ENCODE measurements at places on chromosomes 1 and 21. TPM values are rescaled to one million over a fixed set of nuclear protein-coding genes. Genes with fewer than 3 reads are reported as not detected.
A peak's percentile ranks its signal among the peaks of the same experiment; 100 is the strongest.

GRCh38 chr1:109201123-109201703 is 12.5 kb upstream of the SARS1 start:
- peak overlapping the region; percentile 26 for H3K27ac ChIP-seq
- H3K27me3 ChIP-seq, result peaks cover 2% of the 10 kb centered on the region
- H3K36me3 ChIP-seq, result peaks cover 13% of the 10 kb centered on the region
- DNase-seq, result no peak
- H3K4me3 ChIP-seq, result no peak overlapping the region

GRCh38 chr1:229127301-229127700 is 143.6 kb upstream of the RAB4A start:
- H3K4me1 ChIP-seq, result peaks cover 35% of the 10 kb centered on the region
- peak; percentile 20 for DNase-seq
- peaks cover 54% of the 10 kb centered on the region for H3K27me3 ChIP-seq
- no peak overlapping the region for H3K27ac ChIP-seq
- H3K36me3 ChIP-seq, result no peaks in the 10 kb centered on the region
- no peak overlapping the region for H3K4me3 ChIP-seq

DNA sequence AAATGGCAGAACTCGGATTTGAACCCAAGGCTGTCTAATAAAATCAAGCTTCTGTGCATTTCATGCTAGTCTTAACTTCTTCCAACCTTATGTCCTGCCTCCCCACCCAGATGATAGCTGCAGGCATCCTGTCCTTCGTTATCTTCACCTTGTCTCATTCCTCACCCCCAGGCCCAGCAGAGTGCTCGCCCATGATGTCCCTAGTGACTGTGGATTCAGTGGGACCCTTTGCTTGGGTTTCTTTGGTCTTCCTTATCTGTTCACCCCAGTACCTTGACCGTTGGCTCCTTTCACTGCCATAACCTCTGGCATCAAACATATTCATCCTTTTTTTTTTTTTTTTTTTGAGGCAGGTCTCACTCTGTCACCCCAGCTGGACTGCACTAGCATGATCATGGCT is 5.6 kb upstream of the BSDC1 start:
- no peaks in the 10 kb centered on the region for H3K36me3 ChIP-seq
- DNase-seq, result no peak
- H3K4me3 ChIP-seq, result no peak overlapping the region
- peaks cover 5% of the 10 kb centered on the region for H3K4me1 ChIP-seq

Gene MATN1
- 0.70 TPM for total RNA-seq

Gene TSPEAR
- total RNA-seq, result not detected

GRCh38 chr1:32266921-32267591 is 16.0 kb downstream of the LCK start:
- H3K27me3 ChIP-seq, result no peaks in the 10 kb centered on the region
- H3K27ac ChIP-seq, result peak overlapping the region; percentile 99
- H3K4me3 ChIP-seq, result peak overlapping the region; percentile 81

Gene PPP1R15B
- 75.8 TPM for total RNA-seq

GRCh38 chr1:207430602-207431001 is 23.5 kb upstream of the CR2 start:
- H3K27ac ChIP-seq, result no peak overlapping the region
- DNase-seq, result no peak
- no peaks in the 10 kb centered on the region for H3K36me3 ChIP-seq
- H3K4me3 ChIP-seq, result no peak overlapping the region

GRCh38 chr21:37072274-37072987 is 440 bp downstream of the PIGP start:
- H3K27me3 ChIP-seq, result peaks cover 2% of the 10 kb centered on the region
- peak; percentile 63 for DNase-seq
- H3K4me3 ChIP-seq, result peak overlapping the region; percentile 83
- peaks cover 48% of the 10 kb centered on the region for H3K4me1 ChIP-seq
- peaks cover 20% of the 10 kb centered on the region for H3K36me3 ChIP-seq
- peak overlapping the region; percentile 89 for H3K27ac ChIP-seq

Gene TCHHL1
- total RNA-seq, result not detected

Gene TP73
- total RNA-seq, result 1.4 TPM

Gene DCST1
- not detected for total RNA-seq

GRCh38 chr1:115475252-115475651 is 137.2 kb upstream of the NGF start:
- H3K4me3 ChIP-seq, result no peak overlapping the region
- no peaks in the 10 kb centered on the region for H3K4me1 ChIP-seq
- no peak overlapping the region for H3K27ac ChIP-seq

DNA sequence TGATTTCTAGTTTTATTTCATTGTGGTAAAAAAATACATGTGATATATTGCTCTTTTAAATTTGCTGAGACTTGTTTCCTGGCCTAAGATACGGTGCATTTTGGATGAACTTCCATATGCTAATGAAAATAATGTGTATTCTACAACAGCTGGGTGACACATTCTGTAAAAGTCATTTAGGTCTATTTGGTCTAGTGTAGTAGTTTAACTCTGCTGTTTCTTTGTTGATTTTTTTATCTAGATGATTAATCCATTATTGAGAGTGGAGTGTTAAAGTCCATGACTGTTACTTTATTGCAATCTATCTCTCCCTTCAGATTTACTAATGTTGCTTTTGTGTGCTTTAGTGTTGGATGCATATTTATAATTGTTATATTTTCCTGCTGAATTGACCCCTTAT is 161.4 kb downstream of the VAV3 start:
- no peak overlapping the region for H3K27ac ChIP-seq
- H3K27me3 ChIP-seq, result peaks cover 4% of the 10 kb centered on the region
- DNase-seq, result no peak
- peaks cover 33% of the 10 kb centered on the region for H3K4me1 ChIP-seq
- no peak overlapping the region for H3K4me3 ChIP-seq

DNA sequence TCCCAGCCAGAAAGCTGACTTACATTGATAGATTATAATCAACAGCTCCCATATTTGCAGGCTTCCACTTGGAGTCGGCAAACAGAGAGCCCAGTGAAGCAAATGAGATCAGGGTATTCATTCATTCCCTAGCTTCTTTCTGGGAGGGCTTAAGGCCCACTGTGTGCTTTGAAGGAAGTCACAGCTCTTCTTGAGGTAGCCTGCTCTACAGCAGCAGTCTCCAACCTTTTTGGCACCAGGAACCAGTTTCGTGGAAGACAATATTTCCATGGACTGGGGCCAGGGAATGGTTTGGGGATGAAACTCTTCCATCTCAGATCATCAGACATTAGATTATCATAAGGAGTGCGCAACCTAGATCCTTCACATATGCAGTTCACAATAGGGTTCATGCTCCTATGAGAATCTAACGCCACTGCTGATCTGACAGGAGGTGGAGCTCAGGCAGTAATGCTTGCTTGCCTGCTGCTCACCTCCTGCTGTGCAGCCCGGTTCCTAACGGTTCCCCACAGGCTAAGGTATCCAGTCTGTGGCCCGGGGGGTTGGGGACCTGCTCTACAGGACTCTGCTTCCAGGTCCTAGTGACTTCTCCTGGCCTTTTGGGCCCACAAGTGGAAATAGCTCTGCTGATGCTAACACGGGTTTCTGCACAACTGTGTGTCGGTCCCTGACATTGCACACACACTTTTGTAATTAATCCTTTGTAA is 13.7 kb upstream of the ADAM30 start:
- H3K27me3 ChIP-seq, result peaks cover 7% of the 10 kb centered on the region
- H3K4me3 ChIP-seq, result no peak overlapping the region
- no peak for DNase-seq
- H3K4me1 ChIP-seq, result no peaks in the 10 kb centered on the region

DNA sequence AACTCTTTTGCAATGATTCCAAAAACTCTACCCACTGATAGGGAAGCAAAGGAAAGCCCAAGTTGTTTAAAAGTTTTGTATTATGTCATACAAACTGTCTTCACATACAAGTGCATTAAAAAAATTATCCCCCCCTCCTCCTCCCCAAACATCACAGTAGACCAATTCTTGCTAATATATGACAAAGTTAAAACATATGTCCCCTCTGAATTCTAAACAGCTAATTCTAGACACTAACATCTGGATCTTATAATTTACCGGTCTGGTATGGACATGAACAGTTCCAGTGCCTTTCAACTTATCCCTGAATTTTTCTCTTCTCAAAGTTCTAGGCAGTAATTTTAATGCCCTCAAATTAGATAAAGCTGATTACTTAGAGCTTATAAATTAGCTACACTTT is 13.4 kb downstream of the RIT1 start:
- DNase-seq, result no peak
- no peak overlapping the region for H3K27ac ChIP-seq
- peaks cover 22% of the 10 kb centered on the region for H3K4me1 ChIP-seq
- no peak overlapping the region for H3K4me3 ChIP-seq

DNA sequence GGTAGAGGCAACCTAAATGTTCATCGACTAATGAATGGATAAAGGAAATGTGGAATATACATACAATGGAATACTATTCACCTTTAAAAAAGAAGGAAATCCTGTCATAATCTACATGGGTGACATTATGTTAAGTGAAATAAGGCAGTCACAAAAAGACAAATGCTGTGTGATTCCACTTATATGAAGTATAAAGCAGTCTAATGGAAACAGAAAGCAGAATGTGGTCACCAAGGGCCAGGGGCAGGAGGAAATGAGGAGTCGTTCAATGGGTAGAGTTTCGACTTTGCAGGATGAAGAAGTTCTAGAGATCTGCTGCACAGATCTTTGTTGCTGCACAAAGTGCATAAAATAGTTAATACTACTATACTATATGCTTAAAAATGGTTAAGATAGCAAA is 7.8 kb downstream of the DIPK1A start:
- H3K4me1 ChIP-seq, result peaks cover 61% of the 10 kb centered on the region
- H3K4me3 ChIP-seq, result peak overlapping the region; percentile 5
- H3K27me3 ChIP-seq, result no peaks in the 10 kb centered on the region
- peaks cover 15% of the 10 kb centered on the region for H3K36me3 ChIP-seq
- DNase-seq, result peak; percentile 45

DNA sequence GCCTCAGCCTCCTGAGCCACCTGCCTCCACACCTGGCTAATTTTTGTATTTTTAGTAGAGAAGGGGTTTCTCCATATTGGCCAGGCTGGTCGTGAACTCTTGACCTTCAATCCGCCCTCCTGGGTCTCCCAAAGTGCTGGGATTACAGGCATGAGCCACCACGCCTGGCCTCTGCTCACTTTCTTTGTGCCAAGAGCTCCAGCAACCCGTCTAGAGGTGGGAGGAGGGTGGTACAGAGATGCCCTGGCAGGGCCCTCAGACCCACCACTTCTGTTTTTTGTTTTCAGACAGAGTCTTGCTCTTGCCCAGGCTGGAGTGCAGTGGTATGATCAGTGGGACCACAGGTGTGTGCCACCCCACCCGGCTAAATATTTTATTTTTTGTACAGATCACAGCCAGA is 6.9 kb upstream of the SYNC start:
- peaks cover 12% of the 10 kb centered on the region for H3K27me3 ChIP-seq
- no peak overlapping the region for H3K27ac ChIP-seq
- H3K36me3 ChIP-seq, result no peaks in the 10 kb centered on the region
- no peak overlapping the region for H3K4me3 ChIP-seq
- DNase-seq, result no peak
- no peaks in the 10 kb centered on the region for H3K4me1 ChIP-seq

Gene FCAMR
- not detected for total RNA-seq

Gene MAP3K21
- 1.8 TPM for total RNA-seq

DNA sequence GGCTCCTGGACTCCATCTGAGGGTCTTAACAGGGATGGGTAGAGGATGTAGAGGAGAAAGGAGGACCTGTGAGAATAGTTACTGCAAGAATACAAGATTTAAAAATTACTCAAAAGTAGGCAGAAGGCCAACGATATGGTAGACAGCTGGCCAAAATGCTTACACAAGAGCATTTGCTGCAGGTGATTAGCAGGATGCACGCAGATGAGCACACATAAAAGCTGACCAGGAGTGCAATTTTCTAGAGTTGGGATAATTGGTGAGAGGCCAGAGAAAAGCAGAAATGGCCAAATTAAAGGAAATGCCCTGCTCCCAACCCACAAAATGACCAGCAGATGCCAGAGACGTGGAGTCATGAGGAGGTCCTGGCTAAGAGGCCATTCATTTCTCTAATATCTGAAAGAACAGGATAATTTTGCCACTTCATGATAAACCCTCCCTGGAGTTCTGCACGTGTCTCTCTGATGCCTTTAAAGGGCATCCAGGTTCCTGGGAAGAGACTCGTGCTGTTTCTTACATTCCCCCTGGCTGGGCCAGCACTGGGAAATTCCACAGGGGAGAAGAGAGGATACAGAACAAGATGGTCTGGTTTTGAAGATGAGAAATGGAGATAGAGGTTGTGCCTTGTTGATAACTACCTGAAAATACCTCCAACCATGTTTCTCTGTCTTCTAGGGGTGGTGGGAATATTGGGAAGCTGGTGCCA is 62.3 kb upstream of the KCNA3 start:
- H3K27ac ChIP-seq, result no peak overlapping the region
- H3K36me3 ChIP-seq, result no peaks in the 10 kb centered on the region
- H3K4me3 ChIP-seq, result no peak overlapping the region
- peaks cover 12% of the 10 kb centered on the region for H3K27me3 ChIP-seq
- no peaks in the 10 kb centered on the region for H3K4me1 ChIP-seq

DNA sequence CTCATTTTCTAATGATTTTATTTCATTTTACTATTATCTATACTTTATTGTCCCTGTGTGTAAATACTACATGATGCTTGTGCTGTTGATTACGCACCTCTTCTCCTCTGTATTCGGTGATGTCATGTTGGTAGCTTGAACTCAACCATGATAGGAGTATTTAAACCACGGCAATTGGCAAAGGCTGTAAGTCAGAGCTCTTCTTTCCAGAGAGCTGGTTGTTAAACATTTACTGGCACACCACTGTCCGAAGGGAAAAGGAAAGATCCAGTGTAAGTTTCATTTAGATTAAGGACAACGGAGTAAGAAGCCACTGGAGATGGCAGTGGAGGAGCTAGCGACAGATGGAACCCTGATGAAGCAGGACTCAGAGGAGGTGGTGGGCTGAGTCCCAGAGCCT is 93.4 kb upstream of the KCNE2 start:
- H3K27me3 ChIP-seq, result peaks cover 12% of the 10 kb centered on the region
- no peak overlapping the region for H3K27ac ChIP-seq
- no peaks in the 10 kb centered on the region for H3K4me1 ChIP-seq
- H3K4me3 ChIP-seq, result no peak overlapping the region
- H3K36me3 ChIP-seq, result no peaks in the 10 kb centered on the region
